ENCODE measurements at places on chromosomes 2 and 18. TPM values are rescaled to one million over a fixed set of nuclear protein-coding genes. Genes with fewer than 3 reads are reported as not detected.

CAPN13 gene
- not detected for total RNA-seq

ERBB4 gene
- total RNA-seq = 0.74 TPM

TBR1 gene
- 0.09 TPM for total RNA-seq

EVA1A gene
- total RNA-seq = 59.7 TPM

STAT1 gene
- 67.6 TPM for total RNA-seq

ADRA2B gene
- total RNA-seq = not detected

ALKAL2 gene
- total RNA-seq = not detected

TMEM163 gene
- 1.3 TPM for total RNA-seq

G6PC2 gene
- total RNA-seq = not detected

MAP2 gene
- total RNA-seq = 61.2 TPM

DNAH7 gene
- total RNA-seq = 0.05 TPM

Measured in endothelial cell of umbilical vein (primary cell).